ENCODE measurements at places on chromosomes 5 and 9.

DNA sequence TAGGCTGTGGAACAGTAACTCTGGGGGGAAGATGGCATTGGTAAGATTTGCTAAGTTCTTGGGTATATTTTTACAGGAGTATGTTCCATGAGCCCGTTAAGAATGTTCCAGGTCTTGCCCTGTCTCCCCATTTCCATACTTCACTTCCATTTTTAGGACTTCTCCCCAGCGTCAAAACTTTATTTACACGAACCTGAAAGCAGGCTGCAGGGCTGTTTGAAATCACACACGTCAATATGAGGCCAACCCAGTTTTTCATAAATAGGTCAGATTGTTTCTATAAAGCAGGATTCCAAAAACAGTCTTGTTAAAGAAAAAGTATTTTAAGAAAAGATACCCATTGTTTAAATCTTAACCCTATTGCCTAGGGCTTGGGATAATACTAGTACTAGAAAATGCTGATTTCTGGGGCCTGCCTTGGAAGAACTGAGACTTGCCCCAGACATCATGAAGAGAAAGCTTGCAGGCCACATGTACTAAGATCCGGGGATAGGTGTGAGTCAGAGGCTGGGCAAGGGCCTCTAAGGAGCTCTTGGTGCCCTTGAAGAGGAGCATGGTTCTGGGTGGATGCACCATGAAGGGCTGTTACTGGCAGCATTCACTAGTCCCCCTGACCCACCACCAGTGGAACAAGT is 24.2 kb downstream of the TRIO start:
- no peak for DNase-seq

DNA sequence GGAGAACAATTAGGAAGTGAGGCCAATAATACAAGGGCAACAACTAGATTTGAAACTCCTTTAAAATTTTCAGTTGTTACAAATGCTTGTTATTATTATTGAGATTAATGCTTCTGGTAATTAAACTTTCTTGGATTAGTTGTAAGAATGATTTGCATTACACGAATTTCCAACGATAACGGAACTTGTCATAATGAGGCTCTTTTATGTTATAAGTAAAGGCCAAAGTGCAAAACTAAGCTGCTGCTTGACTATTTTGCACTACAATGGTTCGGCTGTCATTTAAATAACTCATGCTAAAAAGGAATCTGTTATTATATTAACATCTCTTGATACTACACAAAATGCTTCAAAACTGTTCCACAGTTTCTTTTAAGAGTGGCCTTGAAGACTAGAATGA is 1007.1 kb downstream of the PTPRD start:
- no peak for DNase-seq

DNA sequence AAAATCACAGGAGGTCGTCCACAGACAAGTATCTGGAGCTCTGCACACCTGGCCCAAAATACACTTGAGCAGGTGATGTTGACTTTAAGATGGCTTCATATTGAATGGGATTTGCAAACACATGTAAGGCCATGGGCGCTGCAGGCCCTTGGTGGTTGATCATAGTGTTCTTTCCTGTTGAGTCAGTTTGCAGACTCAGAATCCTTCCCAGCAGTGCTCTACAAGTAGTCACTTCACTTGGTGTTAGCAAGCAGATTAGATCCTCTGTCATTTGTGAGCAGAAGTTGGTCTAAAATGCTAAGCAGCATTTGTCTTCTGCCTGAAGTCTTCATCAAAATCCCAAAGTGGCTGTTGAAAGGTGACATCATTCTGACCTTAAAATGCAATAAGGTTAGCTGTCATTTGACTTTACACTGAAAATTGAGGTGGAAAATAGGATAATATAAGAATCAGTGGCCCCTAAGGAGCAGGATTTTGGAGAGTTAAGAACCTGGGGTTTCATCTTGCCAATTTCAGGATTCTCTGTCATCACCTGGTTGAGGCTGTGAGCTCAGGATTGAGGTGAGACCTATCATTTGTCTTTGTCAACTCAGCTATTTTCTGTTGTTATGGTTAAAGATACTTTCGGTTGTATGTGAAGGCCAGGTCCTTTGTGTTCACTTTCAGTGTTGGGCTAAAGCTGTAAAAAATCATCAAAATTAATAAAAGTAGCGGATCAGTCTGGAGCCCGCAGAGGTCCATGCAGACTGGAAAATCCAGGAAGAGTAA is 114.5 kb downstream of the LRRC70 start:
- no peak for DNase-seq

DNA sequence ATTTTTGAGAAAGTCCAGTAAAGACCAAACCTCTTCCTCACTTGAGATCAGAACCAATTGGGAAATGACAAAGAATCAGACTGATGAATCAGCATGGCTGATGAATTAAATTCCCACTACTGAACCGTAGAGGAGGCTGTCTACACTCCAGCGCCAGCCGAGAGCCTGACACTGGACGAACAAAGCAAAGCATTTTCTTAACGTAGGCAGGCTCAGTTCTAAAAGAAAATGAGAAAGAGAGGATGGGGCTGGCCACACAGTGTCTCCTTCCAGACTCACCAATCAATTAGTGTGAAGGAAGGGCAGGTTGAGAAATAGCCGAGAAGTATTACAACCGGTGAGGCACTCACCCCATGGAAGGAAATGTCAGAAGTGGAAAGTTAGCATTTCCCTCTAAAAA is 49.4 kb downstream of the ITGA1 start:
- no peak for DNase-seq

GRCh38 chr5:151105561-151105960 is 24.7 kb upstream of the TNIP1 start:
- DNase-seq: no peak

DNA sequence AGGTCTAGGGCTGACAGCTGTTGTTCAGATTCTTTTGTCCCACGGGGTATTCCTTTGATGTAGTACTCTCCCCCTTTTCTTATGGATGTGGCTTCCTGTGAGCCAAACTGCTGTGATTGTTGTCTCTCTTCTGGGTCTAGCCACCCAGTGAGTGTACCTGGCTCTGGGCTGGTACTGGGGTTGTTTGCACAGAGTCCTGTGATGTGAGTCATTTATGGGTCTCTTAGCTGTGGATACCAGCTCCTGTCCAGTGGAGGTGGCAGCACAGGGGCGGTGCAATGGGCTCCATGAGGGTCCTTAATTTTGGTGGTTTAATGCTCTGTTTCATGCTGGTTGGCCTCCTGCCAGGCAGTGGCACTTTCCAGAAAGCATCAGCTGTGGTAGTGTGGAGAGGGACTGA is 161.3 kb downstream of the CAVIN4 start:
- no peak for DNase-seq

DNA sequence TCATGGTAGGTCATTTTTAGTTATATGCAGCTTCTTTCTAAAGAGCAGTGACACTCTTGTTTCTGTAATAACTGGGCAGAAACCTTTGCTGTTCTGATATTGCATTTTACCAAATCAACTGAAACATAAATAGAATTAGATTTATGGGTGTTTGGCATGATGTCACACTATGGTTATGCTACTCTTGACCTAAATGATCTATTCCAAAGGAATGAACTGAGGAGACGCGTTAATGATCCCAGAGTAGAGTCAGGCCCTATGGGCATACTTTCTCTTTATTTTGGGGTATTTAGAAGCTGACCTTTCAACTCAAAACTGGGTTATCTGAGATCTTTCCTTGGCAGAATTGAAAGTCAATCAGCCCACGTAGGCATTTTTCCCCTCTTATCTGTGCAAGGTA is 146.8 kb upstream of the ADAMTSL1 start:
- DNase-seq: no peak

- DNase-seq: no peak
Measured at GRCh38 chr5:81749192-81749560, 1.7 kb downstream of the SSBP2 start.

GRCh38 chr5:150073677-150074076 is 12.7 kb downstream of the CSF1R start:
- DNase-seq: peak; percentile 6

DNA sequence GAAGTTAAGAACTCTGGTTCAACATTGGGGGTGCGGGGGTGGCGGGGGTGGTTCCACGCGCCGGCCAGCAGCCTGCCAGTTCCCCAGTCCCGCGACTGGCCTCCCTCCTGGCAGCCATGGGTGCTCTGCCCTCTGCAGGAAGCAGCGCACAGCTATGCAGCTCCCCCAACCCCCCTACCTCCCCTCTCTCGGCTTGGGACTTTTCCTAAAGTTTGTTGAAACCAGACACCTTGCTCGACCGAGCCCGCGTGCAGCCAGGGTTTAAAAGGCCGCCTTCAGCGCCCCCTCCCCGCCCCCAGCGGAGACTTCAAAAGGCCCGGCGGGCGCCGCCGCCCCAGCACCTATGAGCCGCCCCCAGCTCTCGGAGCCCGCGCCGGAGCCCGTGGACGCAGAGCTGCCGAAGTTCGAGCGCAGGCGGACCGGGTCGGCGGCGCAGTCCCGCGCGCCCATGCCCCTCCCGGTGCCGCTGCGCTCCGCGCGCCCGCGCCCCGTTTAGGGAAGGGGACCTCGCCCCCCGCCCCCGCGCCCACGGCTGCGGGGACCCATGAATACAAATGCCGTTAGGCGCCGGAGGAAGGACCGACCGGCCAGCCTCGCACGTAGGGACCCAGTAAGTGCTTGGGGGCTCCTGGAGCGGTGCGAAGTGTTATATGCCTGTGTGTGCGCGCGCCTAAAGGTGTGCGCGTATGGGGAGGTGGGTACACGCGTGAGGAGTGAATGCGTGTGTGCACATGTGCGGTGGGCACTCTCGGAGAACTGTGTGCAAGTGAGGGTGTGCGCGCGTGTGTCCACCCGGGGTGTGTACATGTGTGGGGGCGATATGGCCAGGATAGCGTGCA is 1.4 kb upstream of the COL27A1 start:
- DNase-seq: no peak

GRCh38 chr9:106450549-106450948 is 412.4 kb upstream of the ZNF462 start:
- DNase-seq: no peak

GRCh38 chr5:180402716-180403115 is 49.6 kb upstream of the GFPT2 start:
- DNase-seq: no peak

GRCh38 chr5:8520917-8521316 is 652.0 kb downstream of the MTRR start:
- no peak for DNase-seq

GRCh38 chr5:154945695-154946301 is 4.9 kb downstream of the MRPL22 start:
- DNase-seq: no peak

DNA sequence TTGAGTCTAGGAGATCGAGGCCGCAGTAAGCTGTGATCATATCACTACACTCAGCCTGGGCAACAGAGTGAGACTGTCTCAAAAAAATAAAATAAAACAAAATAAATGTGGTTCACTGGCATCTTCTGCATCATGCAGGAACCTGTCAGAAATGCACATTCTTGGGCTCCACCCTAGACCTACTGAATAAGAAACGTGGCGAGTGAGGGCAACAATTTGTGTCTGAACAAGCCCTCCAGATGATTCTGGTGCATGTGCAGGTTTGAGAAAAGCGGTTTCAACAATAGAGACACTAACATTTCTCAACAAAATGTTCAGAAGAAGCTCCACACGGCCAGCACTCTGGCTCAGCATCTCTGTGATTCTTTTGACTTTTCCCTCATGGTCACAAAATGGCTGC is 42.8 kb upstream of the CPEB4 start:
- no peak for DNase-seq

- no peak for DNase-seq
Measured at GRCh38 chr5:125017796-125018195, 271.4 kb upstream of the ZNF608 start.

DNA sequence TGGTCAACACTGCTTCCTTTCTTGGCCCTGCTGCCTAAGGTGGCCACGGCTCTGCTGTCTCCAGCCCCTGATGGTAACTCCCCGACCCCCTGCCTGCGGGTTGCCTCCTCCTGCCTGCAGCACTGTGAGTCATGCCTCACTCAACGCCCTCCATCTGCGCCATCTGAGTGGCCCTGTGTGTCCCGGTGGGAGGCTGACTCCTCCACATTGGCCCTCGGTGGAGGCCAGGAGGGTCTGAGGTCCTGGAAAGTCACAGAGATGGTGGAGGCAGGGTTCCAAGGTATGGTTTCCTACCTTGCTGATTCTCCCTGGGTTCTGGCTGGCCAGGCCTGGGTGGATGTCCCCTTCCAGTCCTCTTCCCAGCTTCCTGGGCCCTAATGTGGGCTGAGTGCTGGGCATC is 64.5 kb upstream of the ADAMTS2 start:
- DNase-seq: no peak

- DNase-seq: no peak
Measured at GRCh38 chr5:75057561-75057960, 5.2 kb upstream of the GCNT4 start.

GRCh38 chr9:121718501-121718900 is 67.1 kb downstream of the DAB2IP start:
- no peak for DNase-seq

DNA sequence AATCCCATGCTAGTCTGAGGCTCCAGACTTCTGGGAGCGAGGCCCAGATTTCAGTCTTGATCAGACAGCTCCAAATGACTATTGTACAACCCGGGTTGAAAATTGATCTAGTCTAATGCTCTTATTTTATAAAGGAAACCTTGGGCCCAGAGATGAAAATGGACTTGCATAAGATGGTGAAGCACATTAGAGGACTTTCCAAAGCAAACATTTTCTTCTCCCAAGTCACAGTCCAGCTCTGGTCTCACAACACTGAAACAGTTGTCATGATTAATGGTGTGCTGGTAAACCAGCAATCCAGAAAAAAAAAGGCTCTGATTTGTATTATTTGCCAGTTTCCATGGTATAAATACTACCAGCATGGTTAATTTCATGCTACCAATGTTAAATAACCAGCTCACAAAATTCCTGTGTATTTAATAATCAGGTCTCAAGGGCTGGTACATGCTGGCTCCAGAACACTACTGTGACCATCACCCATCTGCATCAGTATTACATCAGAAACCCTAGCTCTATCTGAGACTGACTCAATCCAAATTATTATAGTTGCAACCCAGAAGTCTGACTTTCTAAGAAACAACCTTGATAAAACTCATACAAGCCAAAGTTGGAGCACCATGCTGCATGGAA is 32.5 kb upstream of the ABLIM3 start:
- no peak for DNase-seq

DNA sequence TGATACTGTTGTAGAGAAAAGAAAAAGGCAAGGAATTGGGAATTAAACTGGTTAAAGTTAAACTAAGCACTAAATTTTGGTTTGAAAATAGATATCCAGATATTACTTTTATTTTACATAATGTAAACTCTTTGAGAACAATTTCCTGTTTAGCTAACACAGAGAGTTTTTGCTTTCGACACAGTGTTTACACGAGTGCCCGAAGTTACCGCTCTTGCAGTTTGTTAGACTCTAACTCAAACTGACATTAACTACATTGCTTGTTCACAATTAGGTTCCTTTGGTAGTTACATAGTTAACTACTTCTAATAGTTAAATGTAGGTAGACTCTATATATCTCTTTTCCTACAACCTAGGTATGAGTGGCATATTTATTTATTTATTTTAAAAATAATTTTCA is 117.1 kb upstream of the CHD1 start:
- no peak for DNase-seq

- DNase-seq: no peak
Measured at GRCh38 chr5:88509403-88509802, 240.8 kb upstream of the TMEM161B start.

DNA sequence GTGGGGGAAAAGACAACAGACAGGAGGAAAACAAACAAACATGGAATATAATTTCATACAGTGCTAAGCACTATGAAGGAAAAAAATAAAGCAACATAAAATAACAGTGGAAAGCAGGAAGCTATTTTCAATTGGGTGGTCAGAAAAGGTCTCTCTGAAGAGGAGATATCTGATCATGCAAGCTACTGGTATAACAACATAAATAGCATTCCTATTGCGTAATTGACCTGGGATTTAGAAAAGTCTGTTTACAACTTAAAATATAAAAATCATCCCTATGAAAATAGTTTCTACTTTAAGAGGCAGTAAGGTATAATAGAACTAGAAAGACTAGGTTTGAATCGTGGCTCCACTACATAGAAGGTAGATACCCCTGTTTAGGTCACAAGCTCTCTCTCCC is 61.4 kb downstream of the FBXW11 start:
- no peak for DNase-seq
